ENCODE measurements at places on chromosomes 2 and 18.
A peak's percentile ranks its signal among the peaks of the same experiment; 100 is the strongest.

DNA sequence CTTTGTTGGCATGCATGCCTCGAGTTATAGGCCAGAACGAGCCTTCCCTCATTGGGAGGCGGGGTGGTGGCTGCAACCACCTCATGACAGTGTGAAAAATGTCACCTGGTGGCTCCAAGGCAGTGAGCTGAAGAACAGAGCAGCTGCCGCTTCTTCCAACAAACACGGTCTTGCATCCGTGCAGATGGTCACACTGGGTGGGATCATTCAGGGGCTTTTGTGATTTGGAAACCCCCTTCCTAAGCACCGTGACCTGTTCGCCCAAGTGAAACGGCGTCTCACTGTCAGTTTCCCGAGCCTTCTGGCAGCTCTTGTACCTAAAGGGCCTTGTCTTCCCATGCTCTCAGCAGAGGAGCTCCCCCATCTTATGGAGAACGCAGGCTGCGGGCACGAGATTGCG, 159.7 kb downstream of the NAPG start:
- no peak for DNase-seq

DNA sequence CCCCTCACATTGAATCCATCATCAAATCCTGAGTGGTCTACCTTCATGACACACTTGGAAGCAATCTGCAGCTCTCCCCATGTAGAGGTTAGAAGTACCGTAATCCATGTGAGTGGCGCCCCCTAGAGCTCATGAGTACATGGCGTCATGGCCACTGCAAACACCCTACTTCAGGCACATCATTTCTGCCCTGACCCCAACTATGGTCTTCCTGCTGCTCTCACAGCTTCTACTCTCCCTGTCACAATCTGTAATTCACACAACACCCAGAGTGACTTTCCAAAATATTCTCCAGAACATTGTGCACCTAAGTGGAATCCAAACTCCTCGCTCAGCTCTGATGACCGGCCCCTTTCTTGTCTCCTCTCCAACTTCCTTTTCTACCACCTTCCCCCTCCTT, 141.9 kb downstream of the ANKRD44 start:
- peak; percentile 53 for DNase-seq

DNA sequence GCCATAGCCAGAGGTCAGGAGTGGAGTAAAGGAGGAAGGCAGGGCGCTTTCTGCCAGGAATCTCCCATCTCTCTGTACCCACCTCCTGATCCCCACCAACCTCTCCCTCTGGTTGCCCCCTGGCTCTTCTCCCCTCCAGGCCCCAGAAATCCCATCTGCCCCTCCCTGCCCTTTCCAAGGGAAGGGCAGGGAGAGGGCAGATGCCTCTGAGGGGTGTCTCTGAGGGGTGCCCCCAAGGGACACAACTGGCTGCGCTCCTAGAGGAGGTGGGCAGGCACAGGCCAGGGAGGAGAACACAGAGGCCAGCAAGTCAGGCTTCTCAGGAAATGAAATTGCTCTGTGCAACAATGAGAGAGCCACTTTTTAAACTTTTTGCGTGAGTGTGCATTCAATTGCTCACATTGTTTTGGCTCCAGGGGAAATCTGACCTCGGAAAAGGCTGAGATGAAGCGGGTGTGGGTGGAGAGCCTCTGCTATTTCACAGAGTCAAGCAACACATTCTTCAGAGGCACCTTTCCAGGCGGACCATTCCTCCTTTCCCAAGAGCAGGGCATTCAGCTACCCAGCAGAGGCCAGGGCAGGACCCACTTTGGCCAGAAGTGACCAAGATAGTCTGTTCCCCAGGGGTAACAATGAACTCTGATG, 125.5 kb downstream of the SMAD7 start:
- DNase-seq = no peak

- DNase-seq = no peak
Observed at GRCh38 chr2:36567711-36568408, 30.1 kb downstream of the FEZ2 start.

DNA sequence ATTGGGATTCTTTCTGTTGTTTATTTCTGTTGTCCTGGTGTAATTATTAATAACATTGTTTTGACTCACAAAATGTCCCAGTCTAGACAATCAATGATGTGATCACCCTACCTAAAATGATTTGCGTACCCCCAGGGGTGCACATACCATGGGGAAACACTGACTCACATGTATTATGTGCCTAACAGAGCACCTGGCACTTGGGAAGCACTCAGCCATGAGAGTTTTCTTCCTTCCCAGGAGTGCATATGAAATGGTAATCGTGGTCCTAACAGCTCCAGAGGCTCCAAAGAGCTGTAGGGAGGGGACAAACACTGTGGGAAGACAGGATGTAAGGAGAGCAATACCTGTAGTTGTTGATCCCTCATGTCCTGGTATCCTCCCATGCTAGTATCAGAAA, 187.8 kb upstream of the ERBB4 start:
- DNase-seq = no peak

- no peak for DNase-seq
Observed at GRCh38 chr18:42517896-42518295, 562.9 kb downstream of the PIK3C3 start.

- DNase-seq = no peak
Observed at GRCh38 chr2:191318729-191319078, 73.5 kb downstream of the MYO1B start.

GRCh38 chr18:71209944-71210343, 921.1 kb downstream of the SOCS6 start:
- no peak for DNase-seq

- no peak for DNase-seq
Observed at GRCh38 chr2:11385847-11386246, 41.4 kb upstream of the ROCK2 start.

DNA sequence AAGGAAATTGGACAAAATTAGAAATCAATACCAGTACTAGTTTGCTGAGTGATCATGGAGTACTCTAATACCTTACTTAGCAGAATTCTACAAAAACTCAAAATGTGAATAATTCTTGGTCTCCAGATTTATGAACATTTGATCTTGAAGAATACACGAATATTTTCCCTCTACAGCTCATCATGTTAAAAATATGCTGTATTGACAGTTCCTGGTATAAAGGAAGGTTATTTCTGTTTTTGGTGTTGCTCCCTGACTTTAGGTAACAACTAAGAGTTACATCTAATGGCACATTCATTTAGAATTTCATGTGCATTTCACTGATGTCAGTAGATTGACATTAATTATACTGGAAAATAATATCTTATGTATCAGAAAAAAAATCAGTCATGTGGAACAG, 479.2 kb upstream of the PKDCC start:
- DNase-seq = no peak

DNA sequence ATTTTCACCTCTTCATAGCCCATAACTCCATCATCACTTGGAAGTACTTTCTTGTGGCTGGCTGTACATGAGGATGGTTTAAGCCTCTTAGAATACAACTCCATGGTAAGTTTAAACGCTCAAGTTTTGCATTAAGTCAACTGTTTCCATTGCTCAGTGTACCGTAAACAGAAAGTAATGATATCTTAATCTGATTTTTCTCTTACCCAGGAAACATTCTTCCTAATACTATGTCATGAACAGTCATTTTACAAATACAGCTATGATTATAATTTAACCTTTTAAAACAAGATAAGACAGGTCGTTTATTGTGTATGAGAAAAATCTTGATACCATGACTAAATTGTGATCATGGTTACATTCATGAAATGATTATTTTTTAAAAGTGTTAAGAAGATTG, 11.6 kb upstream of the DYNC2LI1 start:
- no peak for DNase-seq

- DNase-seq = peak; percentile 64
Observed at GRCh38 chr2:237512774-237513466, 25.9 kb downstream of the MLPH start.
